Amniotic epithelial cell (primary cell): ENCODE measurements at places on chromosomes 1 and 21.

DNA sequence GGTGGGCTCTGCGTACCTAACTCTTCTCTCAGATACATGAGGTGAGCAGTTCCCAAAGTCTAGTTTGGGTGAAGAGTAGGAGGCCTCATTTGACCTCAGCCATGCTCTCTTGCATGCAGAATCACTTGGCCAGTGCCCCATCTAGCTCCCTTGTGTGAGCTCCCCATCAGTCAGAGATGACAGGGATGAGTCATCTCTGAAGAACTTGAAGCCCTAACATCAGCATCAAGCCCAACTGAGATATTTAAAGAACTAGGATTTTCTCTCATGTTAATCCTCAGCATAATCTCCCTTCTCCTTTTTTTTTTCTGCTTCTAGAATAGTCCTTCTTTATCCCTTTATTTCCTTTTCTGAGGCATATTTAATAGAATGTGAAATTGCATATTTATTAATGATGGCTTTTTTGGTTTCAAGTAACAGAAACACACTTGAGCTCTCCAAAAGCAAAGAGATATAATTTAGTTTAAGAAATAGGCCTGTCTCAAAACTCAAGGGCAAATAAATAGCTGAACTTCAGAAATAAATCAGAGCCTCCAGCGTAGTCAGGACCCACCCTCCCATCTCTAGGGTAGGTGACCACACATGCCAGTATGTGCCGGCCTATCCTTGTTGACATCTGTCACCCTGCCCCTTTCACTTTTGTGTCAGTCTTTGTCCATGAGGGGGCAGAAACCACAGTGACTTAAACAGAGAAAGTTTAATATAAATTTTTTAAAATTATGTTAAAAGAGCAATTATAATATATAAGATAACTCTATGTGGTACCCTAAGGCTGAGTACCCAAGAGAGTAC is 112.3 kb downstream of the TSEN15 start:
- peak; percentile 88 for DNase-seq

DNA sequence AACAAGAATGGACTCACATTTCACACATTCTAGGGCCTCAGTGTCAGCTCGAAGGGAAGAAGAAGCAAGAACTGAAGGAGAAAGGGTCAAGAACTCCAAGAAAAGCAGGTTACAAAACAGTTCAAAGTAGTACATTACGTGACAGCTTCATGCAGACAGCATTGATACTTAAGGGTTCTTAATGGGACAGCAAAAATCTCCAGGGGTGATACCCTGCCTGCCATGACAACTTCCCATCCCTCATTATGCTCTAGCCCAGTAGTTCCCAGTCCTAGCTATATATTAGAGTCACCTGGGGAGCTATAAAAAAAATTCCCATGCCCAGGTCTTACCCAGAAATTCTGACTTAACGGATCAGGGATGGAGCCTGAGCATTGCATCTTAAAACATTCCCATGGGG is 51.2 kb upstream of the PROX1 start:
- no peak for DNase-seq

DNA sequence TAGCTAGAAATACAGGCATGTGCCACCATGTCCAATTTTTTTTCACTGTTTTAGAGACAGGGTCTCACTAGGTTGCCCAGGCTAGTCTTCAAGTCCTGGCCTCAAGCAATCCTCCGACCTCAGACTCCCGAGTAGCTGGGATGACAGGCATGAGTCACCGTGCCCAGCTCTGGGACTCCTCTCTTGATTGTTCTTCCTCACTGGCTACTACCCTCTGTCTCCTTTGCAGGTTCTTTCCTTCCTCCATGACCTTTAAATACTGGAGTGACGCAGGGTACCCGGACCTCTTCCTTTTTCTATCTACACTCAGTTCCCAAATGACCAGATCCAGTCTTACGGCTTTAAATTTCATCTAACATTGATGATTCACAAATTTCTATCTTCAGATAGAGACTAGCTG is 34.9 kb downstream of the ASH1L start:
- peak; percentile 16 for DNase-seq

DNA sequence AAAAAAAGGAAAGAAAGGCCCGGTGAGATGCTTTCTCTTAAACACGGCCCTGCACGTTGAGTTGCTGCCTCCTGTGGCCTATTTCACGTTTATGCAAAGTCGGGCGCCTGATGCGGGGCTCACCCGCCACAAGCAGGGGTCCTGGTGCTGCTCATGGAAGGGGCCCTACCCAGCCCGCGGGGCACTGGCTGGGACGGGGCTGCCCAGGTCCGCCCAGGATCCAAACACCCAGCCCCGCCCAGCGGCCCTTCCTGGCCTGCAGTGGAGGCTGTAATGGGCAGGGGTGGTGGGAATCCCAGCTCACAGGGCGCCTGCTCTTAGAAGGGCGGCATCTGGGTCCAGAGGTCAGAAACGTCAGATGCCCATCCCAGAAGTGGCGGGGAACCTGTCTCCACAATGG is 1.6 kb downstream of the COL6A2 start:
- peak; percentile 27 for DNase-seq

DNA sequence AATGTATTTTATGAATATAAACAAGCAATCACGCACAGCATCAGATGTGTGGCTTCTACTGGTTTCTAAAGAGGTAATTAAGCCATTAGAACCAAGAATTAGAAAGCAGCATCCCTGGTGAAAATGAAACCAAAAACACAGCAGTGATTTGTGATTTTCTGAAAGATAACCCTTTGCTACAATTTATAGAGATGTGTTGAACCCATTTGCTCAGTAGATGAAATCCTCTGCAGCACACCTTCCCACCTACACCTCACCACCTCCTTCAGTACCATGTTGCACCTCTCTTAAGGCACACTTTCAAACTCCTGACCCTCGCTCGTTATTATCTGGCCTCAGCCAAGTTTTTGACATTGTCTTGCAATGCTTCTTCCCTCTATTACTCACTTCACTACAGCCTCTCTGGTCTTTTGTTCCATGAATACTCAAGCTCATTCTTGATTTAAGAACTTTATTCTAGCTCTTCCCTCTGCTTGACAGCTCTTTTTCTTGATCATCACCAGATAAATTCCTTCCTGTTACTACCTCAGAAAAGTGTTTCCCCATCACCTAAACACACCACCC is 38.6 kb downstream of the NSL1 start:
- DNase-seq = peak; percentile 7

GRCh38 chr1:103156966-103157365 is 48.6 kb upstream of the COL11A1 start:
- DNase-seq = peak; percentile 91

DNA sequence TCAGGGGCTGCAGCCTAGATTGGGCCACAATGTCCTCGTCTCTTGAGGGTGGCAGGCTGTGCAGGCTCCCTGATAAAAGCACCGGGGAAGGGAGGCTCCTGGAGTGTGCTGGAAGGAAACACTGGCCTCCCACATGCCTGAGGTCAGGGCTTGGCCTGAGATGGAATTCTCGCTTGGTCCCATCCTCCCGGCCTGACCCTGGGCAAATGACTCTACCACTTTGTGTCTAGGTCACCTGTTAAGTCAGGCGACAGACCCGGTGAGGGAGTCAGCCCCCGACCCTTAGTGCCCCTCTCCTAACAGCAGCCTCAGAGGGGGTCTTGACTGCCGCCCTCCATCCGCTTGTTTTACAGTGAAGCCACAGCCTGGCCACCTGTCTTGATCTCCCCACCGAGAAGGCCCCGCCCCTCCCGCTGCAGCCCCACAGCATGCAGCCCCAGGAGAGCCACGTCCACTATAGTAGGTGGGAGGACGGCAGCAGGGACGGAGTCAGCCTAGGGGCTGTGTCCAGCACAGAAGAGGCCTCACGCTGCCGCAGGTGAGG is 2.5 kb downstream of the SMIM1 start:
- peak; percentile 75 for DNase-seq

DNA sequence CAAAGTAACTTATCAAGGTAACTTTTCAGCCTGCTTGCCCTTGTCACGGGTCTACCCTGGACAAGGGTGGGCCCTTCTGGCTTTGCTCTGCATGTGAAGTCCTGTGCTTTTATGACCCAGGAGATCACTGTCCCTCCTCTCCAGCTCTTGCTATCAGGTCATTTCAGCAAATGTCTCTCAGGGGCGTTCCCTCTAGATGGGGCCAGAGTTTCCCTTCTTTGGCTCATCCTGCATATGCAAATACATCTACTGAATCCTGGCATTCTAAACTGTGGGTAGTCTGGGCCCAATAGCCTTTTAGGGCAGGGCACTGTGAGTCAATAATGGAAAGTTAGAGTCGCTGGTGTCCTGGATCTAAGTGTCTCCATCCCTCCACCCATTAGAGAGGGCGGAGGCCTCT is 366.9 kb upstream of the USP24 start:
- DNase-seq = no peak

GRCh38 chr1:3169665-3170356 is 100.8 kb downstream of the PRDM16 start:
- DNase-seq = no peak

DNA sequence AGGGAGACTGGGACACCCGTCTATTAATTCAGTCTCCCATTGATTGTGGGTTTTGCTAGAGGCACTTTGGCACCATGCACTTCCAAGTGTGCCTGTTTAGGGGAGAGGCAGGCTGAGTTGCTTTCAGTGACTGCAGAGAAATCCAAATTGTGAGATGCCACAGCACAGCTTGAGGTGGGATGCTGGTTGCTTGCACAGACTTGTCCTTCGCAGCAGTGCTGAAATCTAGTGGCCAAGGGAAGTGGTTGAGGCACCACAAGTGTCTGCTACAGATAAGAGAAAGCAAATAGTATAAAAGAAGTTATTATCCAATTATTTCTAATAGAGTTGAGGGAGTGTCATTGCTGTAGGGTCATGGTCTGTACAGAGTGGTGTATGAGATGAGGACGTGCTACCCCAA is 40.0 kb upstream of the APP start:
- DNase-seq = no peak

- no peak for DNase-seq
Measured at GRCh38 chr21:23858878-23859277, 1748.4 kb downstream of the MRPL39 start.

- DNase-seq = no peak
Measured at GRCh38 chr1:3510136-3510955, 55.9 kb downstream of the ARHGEF16 start.

- DNase-seq = no peak
Measured at GRCh38 chr1:33971913-33972312, 108.0 kb downstream of the HMGB4 start.
